Head of caudate nucleus (tissue), 42 donors: ENCODE measurements at places on chromosomes 16 and 17.

- no peak for DNase-seq
Measured at GRCh38 chr17:75876190-75876937, 2.0 kb downstream of the TRIM47 start.

GRCh38 chr16:10080051-10080772, 102.0 kb downstream of the GRIN2A start:
- DNase-seq = peak; percentile 70

- DNase-seq = no peak
Measured at GRCh38 chr16:48279199-48279598, 31.9 kb upstream of the ABCC11 start.

DNA sequence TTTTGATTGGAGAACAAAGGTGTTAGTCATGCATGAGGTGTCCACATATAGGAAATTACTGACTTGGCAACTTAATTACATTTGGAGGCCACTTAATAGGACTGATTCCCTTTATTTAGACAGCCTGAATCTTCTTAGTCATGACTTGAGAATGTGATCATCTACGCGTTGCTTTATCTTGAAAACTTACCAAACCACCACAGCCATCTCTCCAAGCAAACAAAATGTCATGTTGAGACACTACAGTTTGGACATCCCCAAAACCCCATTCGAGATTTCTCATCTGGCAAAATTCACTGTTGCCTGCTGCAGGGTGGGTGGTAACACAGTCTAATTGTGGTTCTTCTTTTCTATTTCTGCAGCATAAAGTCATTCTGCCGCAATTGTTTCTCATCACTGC, 176.5 kb upstream of the CDH5 start:
- DNase-seq = no peak

- DNase-seq = no peak
Measured at GRCh38 chr17:49438436-49439278, 24.0 kb upstream of the PHB1 start.

- DNase-seq = no peak
Measured at GRCh38 chr17:4786516-4786915, 352 bp upstream of the VMO1 start.

GRCh38 chr16:9012848-9013507, 49.3 kb upstream of the USP7 start:
- DNase-seq = no peak

GRCh38 chr17:47188271-47188875, 722 bp downstream of the CDC27 start:
- no peak for DNase-seq

DNA sequence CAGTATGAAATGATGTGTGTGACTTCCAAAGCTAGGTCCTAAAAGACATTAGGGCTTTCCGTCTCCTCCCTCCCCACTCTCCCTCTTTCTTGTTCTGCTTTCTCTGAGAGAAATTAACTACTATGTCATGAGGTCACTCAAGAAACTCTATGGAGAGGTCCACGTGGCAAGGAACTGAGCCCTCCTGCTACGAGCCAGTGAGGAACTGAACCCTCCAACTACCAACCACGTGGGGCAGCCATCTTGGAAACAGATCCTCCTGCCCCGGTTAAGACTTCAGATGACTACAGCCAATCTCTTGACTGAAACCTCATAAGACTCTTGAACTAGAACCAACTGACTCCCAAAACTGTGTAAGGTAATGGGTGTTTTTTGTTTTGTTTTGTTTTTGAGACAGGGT, 4.2 kb upstream of the ALOX15 start:
- no peak for DNase-seq
